ENCODE measurements at places on chromosomes 12 and 14.

DNA sequence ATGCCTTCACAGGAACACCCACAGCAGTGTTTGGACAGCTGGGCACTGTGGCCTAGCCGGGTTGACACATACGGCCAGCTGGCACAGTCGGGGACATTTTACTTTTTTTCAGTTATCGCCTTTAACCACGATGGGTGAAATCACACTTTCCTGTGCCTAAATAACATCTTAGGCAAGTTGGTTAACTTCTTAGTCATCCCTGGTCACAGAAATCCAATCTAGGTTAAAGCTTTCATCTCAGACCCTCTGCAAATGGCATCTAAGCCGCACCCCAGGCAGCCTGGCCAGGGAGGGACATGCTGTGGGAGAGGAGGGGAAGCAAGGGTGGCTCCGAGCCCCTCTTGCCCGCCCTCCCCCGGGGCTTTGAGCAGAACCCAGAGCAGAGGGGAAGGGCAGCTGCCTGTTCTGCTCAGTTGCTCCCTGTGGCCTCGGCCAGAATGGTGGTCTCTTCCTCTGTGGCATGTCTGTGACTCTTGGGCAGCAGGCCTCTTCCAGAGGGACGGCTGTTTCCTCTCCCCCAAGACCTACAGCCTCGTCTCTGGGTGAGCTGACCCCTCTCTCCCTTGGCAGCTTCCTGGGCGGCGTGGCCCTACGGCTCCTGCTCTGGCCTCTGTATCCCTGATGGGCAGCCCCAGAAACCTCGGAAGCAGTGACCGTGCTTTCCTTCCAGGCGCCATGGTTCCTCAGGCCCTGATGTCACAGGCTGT lies 85.4 kb upstream of the DYNC1H1 start:
- no peak for DNase-seq

DNA sequence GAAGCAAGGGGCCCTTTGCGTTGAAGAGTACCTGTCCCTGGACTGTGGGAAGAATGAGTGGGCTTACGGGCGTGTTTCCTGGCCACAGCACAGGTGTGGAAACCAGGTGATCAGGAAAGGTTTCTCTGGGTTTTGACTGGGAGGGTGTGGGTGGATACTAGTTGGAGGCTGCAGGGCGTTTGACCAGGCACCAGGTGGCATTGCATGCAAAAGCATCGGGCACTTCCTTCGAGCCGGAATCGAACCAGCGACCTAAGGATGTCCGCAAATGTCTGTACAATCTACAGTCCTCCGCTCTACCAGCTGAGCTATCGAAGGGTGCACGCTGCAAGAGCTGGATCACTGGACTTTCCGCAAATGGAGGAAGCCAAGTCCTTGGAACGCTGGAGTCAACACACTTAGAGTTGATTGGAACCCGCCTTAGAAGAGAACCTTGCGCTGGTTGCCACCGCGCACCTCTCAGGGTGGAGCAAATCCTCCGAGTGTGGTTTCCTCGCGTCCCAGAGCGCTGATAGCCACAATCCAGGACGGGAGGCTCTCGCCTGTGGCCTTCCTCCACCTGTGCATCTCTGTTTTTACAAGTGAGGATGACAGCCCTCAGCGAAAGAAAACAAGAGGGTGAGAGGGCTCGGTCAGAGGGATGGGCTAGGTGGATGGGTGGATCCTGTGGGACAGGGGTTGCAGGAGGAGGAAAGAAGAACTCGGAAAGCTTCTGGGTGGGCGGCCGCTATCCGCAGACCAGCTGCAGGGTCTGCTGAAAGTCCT lies 21.2 kb upstream of the RNASE4 start:
- peak; percentile 69 for DNase-seq

- no peak for DNase-seq
These were observed 11.6 kb downstream of the EIF2B1 start for GRCh38 chr12:123621619-123622530.

GRCh38 chr12:2054091-2055018 lies 1.6 kb downstream of the CACNA1C start:
- DNase-seq, result no peak

GRCh38 chr14:104568620-104569019 lies 10.9 kb upstream of the C14orf180 start:
- DNase-seq, result no peak

DNA sequence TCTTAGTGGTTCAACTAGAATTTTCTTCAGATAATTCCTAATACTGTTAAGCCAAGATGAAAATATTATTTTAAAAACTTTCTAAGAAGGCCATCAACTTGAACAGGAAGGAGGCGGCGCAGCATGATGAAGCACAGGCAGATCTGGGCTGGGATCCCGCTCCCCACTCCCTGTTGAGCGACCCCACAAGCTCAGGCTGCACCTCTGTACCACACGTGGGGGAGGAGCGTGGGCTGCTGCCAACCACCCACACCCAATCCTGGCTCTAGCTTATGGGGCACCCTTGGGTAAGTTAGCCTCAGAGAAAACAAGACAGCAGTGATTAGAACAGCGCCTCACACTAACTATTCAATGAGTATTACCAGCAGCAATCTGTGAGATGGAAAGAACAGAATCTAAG lies 6.0 kb downstream of the MTERF2 start:
- no peak for DNase-seq

DNA sequence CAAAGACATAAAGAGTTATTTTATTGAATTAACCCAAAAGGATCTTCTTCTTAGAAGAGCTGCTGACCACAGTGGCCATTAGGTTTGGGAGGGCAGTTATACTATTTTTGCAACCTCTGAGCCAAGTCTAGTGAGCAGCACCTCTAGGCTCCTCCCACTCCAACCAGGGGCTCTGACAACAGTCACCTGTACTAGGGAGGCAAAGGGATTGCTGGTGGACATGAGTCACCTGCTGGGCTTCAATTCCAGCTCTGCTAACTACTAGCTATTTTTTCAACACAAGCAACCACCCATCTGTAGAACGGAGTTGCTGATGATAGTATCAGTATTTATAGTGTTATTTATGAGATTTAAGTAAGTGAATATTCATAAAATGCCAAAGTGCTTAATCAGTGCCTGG lies 166.0 kb downstream of the KLHL28 start:
- no peak for DNase-seq

- peak; percentile 38 for DNase-seq
These were observed 40.5 kb downstream of the PSMA6 start for GRCh38 chr14:35332517-35333263.

DNA sequence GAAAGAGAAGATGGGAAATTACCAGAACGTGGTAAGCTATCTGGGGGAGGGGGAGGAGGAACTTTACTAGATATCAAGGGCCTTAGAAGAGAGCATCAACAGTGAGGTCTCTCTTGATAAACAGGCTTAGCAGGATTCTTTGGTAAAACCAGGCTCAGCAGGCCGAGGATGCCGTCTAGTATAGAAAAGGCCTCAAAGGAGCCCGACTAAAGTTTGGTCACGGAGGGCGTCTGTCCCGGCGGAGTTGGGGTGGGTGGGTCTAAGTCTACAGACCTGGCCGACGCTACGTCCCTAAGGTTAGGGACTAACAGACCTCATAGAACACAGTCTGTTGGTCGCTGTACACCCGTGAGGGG lies 538 bp upstream of the TIGAR start:
- no peak for DNase-seq

DNA sequence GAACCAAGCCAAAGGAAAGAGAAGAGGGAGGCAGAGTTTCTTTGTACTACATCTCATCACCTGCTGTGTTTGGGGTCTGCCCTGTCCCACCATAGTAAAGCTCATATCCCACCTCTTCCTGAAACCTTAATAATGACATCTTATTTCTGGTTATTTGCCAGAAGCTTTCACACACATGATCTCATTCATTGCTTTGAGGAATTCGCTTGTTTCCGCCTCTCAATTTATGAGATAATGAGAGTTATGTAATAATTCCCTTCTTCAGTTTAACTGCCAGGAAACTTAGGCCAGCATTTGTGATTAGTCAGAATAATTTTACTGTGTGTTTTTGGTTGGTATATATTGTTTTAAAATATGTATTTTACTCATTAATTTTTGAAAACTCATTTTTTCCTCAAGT lies 205.2 kb downstream of the CACNA1C start:
- no peak for DNase-seq

DNA sequence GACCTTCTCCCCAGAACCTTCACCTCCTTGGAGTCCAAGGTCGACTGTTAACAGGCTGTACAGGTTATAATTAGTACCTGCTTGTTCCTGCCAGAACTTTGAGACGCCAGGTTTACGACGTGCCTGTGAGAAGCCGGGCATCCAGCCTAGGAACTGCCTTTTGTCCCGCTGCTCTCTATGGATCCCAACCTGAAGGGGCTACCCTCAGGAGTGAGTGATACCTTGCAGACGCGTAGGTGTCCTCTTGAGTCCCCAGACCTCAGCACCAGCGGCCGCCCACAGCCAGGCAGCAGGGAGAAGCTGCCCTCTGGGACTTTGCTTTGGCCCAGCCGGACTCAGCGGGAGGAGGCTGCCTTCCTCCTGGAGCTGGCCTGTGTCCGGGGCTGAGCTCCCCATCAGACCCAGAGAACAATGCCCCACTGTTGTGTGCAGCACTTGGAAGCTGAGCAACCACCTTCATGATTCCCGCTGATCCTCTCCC lies 16.2 kb downstream of the SYNE3 start:
- DNase-seq, result no peak

DNA sequence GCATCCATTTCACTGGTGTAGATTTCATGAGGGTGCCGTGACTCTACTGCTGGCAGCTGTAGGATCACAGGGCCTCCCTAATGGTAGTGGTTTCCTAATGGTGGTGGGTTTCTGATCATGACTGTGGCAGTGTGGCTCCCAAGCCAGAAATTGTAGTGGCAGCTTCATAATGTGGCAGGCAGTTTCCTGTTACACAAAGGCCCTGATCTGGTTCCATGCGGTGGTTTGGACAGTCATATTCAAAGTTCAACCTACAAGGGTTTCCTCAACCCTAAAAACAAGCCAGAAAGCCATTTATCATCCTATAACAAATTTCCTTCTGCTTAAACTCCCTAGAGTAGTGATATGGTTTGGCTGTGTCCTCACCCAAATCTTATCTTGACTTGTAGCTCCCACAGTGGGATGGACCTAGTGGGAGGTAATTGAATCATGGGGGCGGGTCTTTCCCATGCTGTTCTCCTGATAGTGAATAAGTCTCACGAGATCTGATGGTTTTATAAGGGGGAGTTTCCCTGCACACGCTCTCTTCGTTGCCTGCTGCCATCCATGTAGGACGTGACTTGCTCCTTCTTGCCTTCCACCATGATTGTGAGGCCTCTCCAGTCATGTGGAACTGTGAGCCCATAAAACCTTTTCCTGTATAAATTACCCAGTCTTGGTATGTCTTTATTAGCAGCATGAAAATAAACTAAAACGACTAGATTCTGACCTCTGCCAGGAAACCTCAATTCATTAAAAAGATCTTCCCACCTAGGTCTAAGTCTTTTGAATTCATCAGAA lies 257.1 kb downstream of the EFCAB11 start:
- no peak for DNase-seq

GRCh38 chr12:5268424-5269210 lies 163.3 kb upstream of the NTF3 start:
- DNase-seq, result no peak

DNA sequence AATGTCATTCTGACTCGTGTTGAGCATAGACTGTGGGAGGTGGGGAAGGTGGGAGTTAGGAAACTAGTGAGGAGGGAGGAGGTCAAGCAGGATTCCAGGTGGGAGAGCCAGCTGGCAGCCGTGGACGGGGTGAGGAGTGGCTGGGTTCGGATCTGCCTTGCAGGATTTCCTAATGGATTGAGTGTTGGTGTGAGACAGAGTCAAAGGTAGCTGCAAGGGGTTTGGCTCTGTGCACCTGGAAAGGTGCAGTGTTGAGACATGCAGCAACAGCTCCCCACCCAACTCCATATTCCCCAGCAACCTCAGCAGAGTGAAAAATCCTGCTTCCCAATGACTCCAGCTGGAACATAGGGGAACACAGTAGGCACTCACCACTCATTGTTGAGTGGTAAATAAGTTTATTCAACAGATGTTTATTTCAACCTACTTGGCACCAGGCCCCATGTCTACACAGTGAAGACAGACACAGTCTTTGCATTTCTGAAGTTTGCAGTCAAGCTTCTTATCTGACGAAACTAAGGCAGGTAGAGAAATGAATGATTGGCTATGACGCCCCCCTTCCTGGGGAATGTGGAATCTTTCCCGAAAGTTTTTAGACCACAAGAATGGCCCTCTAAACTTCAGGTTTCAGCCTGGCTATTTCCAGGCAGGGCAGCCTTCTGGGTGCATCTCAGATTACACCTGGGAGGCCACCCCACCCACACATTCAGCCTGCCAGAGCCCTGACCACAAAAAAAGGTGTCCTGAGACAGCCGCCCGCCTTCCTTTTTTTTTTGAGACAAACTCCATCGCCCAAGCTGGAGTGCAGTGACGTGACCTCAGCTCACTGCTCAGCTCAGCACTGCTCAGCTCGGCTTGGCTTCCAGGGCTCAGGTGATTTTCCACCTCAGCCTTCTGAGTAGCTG lies 37.9 kb upstream of the PLEKHG6 start:
- no peak for DNase-seq
